Activated CD4-positive, alpha-beta T cell treated with anti-CD3 and anti-CD28 coated beads for 4 hours (primary cell): ENCODE measurements at places on chromosomes 2 and 18.

GRCh38 chr18:8051453-8051852, 484.3 kb downstream of the PTPRM start:
- DNase-seq: no peak

DNA sequence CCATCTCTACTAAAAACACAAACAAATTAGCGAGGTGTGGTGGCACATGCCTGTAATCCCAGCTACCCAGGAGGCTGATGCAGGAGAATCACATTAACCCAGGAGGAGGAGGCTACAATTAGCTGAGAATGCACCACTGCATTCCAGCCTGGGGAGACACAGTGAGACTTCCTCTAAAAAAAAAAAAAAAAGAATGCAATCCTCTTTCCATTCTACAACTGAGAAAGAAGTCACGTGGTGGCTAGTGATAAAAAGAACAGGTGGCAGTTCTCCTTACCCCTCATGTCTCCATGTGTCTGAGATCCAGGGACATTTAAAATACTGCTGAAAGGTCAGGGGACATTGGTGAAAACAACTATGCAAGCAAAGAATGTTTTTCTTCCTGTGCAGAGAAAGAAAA, 24.4 kb upstream of the GPR39 start:
- DNase-seq: no peak

- no peak for DNase-seq
Observed at GRCh38 chr2:211045025-211045424, 488.6 kb downstream of the CPS1 start.

DNA sequence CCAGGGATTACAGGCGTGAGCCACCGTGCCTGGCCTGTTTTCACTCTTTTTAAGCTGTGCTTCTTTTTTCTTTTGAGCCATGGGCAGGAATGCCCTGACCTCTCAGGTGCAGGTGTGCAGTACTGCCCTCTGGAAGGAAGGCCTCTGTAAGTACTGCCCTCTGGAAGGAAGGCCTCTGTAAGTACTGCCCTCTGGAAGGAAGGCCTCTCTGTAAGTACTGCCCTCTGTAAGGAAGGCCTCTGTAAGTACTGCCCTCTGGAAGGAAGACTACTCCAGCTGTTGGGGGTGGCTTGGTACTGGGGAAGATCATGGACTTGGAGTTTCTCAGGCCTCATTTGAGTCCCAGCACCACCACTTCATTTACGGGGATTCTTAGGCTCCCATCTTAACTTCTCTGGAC, 248.5 kb upstream of the ID2 start:
- no peak for DNase-seq

DNA sequence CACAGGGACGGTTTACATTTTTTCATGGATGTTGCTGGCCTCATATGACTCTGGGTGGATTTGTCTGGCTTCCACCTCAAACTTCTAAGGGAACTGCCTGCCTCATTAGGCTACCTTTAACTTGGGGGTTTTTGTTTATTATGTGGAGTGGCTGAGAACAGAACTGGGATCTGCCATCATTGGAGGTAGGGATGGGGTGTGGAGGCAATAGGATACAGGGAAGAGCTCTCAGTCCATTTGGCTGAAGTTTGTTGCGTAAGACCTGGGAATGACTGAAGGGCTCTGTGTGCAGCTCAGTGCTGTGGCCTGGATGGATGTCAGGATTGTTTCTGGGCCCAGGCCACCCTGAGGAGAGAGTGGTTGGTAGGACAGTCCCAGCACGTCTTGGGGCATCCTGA, 31.2 kb downstream of the ASB1 start:
- DNase-seq: no peak

DNA sequence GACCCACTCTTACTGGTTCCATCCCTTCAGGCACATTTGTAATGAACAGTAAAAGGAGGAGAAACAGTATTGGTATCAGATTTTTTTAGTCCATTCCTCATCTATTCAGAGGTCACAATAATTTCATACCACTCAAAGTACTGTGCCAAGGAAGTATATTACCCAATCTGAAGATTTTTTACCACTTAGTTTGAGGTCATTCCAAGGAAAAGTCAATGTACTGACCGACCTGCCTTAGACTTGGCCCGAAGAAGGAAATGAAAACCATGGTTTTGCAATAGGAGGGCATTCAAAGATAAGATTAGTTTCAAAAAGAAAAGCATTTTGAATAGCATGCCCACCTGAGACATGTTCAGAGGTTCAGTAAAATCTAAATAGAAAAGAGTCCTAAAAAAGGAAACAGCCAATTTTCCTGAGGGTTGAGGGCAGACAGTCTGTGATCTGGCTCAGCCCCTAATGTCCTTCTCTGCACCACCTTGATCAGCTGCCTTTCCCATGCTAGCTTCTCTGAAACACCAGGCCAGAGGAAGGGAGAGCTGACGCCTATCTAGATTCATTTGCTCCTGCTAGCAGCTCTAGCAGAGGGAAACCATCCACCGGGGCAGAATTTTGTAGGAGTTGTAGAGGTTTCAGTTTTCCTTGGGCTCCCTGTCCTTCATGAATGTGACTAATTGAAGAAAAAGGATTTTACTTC, 107.3 kb upstream of the FZD5 start:
- DNase-seq: no peak

DNA sequence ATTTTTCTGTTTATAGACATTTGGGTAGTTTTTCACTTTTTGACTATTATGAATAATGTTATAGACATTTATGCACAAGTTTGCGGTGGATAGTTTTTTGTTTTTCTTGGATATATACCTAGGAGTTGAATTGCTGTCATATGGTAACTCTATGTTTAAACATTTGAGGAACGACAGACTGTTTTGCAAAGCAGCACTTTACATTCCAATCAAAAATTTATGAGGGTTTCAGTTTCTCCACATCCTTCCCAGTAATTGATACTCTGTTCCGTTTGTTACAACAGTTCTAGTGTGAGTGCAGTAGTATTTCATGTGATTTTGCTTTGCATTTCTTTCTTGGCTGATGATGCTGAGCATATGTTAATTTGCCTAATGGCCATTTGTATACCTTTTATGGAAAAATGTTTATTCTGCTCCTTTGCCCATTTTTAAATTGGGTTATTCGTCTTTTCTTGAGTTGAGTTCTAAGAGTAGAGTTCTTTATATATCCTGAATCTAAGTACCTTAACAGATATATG, 617.3 kb upstream of the LRATD1 start:
- DNase-seq: no peak

GRCh38 chr18:27860701-27861107, 316.2 kb downstream of the CDH2 start:
- DNase-seq: no peak

DNA sequence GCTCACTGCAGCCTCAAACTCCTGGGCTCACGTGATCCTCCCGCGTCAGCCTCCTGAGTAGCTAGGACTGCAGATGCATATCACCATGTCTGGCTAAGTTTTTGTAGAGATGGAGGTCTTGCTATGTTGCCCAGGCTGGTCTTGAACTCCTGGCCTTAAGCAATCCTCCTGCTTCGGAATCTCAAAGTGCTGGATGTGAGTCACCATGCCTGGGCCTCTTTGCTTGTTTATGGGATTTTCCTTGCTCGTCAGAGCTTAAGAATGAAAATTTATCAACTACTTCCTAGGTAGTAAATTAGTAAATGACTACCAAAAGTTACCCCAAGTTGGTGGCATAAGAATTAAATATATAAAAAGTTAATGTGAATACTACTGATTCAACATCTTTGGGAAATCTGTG, 51.0 kb downstream of the ACTR3 start:
- no peak for DNase-seq

DNA sequence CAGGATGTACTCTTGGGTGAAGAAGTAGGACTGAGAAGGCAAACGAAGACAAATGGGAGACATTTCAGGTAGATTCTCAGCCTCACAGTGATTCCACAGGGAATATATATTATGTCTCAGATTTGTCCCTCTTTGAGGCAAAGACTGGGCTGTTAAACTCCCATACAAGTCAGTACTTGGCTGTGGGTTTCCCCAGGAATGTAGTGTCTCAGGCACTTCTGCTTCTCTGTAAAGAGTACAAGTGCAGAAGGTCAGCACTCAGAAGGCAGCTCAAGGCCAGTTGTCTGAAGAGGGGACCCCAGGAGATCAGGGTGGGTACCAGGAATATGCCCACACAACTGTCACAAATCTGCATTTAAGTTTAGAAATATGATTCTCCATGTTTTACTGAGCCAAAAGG, 39.9 kb upstream of the COBLL1 start:
- no peak for DNase-seq

DNA sequence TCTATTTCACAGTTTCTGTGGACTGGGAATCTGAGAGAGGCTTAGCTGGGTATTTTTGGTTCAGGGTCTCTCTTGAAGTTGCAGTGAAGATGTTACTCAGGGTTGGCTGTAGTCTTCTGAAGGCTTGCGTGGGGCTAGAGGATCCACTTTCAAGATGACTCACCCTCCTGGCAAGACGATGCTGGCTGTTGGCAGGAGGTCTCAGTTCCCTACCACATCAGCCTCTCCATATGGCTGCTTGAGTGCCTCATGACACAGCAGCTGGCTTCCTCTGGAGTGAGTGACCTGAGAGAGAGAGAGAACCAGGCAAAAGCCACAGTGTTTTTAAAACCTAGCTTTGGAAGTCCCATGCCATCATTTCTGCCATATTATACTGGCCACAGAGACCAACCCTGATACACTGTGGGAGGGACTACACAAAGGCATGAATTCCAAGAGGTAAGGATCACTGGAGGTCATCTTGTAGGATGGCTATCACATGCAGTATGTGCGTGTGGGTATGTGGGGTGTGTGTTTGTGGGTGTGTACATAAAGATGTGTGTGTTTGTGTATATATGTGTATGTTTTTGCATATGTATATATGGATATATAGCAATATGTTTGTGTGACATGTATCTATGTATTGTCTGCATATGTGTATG, 25.1 kb downstream of the DNPEP start:
- DNase-seq: no peak

- DNase-seq: no peak
Observed at GRCh38 chr2:60498127-60498815, 55.2 kb downstream of the BCL11A start.

DNA sequence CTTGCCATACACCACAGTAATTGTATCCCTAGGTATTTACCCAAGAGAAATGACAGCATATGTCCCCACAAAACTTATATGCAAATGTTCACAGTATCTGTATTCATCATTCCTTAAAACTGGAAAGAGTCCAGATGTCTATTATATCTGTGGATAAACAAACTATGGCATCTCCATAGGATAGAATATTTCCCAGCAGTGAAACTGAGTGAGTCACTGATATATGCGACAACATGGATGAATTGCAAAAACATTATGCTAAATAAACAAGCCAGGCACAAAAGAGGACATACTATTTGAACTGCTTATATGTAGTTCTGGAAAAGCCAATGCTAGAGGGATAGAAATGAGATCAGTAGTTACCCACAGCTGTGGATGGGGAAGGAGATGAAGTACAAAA, 359.4 kb upstream of the DSEL start:
- DNase-seq: no peak

DNA sequence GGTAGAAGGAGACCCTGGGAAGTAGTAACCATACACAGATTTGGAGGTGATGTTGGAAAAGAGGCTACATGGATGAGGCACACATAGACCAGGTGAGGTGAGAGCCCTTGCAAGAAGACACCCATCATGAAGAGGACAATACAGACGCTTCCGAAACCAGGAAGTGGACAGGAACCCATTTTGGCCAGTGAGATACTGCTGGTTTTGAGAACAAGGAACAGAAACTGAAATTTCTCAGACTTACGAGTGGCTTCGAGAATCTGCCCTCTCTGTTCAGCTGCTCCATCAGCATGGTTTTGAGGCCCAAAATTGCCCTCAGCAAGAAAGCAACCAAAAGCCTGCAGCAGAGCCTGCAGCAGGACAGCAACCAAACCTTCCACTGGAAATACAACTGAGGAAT, 479.1 kb upstream of the NRXN1 start:
- no peak for DNase-seq

DNA sequence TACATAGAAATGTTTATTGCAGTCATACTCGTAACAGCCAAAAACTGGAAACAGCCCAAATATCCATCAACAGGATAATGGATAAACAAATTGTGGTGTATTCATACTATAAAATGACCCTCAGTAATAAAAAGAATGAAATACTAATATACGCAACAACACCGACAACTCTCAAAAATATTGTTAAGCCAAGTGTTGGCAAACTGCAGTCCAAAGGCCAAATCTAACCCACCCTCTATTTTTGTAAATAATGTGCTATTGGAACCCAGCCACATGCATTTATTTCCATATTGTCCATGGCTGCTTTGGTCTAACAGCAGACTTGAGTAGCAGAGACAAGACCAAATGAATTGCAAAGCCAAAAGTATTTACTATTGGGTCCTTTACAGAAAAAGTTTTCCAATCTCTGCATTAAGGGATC, 151.0 kb downstream of the MREG start:
- no peak for DNase-seq

DNA sequence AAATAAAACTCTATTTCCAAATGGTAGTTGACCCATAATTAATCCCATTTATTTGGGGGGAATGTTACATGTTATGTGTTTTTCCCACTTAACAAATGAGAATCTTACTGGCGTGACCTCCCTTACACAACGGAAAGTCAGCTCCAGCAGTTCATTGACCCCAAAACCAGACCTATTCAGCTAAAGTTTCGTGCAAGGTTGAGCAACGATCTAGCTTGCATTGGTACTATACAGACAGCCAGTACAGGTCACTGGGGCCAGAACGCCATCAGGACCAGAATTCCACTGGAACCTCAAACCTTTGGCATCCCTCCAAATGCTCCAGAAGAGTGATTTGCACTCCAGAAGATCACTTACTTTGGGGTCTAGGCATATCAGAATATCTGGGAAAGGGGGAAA, 6.8 kb upstream of the CTAGE1 start:
- DNase-seq: no peak

DNA sequence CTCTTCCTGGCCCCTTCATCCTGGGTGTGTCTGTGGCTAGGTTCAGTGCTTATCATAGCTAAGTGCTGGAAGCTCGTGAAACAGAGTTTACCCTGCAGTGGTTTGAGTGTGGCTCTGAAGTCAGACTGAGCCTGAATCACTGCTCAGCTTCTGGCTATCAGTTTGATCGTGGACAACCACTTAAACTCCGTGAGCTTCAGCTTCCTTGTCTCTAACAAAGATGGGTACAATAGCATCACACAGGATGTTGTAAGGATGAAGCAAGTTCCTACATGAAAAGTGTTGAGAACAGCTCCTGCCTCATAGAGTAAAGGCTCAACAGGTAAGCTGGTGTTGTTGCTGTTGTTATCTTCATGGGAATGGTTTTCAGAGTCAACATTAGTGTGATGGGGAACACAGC, 210.3 kb downstream of the CLIP4 start:
- DNase-seq: no peak
